ENCODE measurements at places on chromosomes 16 and 17.

DNA sequence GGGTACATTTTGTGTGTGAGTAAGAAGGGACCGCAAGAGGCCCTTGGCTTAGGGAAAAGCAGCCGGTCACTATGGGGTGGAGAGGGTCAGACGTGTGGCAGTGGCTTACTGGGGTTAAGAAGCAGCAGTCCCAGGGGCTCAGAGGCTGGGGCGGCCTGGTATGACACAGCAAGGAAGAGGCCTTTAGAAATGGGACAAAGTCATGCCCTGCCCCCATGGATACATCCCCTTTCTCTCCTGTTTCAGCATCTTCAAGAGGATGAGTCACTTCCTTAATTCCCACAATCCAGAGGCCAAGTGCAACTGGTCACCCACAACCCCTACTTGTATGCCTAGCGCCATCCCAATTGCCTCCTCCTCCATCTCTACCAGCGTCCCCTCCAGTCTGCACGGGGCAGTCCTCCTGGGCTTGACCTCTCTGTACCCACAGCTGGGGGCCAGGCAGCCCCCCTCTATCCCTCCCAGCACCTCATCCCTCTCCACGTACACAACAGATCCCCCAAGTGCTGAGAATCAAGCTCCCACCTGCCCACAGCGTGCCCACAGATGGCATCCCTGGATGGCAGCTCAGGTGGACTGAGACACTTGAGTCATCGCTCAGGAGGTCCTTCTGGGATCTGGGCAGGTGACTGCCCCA lies 6.9 kb upstream of the EFTUD2 start:
- DNase-seq, result peak; percentile 94

DNA sequence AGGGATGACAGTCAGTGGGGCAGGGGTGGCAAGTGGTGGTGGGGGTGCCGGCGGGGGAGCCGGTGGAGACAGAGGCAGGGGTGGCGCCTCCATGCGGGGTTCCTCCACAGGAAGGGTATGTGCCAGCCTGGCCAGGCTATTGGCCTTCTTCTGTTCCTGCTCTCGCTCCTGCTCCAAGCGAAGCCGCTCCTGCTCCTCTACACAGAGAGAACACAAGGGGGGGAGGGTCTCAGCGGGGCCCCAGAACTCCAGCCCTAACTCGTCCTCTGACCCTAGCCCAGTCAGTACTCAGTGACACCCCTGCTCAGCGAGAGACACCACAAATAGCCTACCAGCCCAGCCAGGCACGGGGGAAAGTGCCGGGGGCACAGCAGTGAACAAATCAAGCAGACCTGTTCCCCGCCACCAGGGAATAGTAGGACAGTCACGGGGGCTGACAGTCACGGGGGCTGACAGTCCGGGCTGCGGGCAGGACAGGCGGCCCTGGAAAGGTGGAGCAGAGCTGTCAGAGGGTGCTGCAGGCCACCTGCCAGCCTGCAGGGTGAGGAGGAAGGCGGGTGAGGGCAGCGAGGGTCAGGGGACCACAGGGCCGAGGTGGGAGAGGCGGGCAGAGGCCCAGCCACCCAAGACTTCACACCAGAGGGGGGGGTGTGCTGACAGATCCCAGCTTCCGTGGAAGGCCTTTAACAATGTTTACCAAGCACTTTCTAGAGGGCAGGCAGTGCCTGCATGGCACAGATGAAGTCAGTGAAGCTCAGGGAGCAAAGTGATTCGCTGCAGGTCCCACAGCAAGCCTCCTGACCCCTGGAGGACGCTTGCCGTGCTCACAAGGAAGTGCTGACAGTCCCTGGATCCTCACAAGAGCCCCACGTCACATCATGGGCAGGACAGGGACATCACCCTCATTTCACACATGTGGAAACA lies 5.3 kb downstream of the MNT start:
- DNase-seq, result no peak

- no peak for DNase-seq
These were observed 484.7 kb downstream of the NPIPA7 start for GRCh38 chr16:16863672-16864071.

DNA sequence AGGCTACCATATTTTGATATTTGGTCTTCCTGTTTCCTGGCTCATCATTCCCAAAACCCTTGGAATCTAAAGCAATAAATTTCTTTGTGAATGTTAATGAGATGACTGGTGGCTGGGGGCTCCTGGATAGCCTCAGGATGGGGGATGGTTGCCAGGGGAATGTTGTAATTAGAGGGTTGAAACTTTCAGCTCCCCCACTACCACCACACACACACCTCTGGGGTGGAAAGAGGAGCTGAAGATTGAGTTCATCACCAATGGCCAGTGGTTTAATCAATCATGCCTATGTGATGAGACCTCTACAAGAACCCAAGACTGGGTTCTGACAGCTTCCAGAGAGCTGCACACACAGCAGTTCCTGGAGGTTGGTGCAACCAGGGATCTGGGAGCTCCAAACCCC lies 59.1 kb downstream of the HS3ST3A1 start:
- no peak for DNase-seq

Measured in H4 (cell line).